ENCODE measurements at places on chromosomes 13 and 19. TPM values are rescaled to one million over a fixed set of nuclear protein-coding genes. Genes with fewer than 3 reads are reported as not detected.

The DNAJC3 gene
- total RNA-seq, result 36.8 TPM

The KLK13 gene
- not detected for total RNA-seq

The MBD3L2 gene
- total RNA-seq, result not detected

The CCNA1 gene
- not detected for total RNA-seq

The ACP7 gene
- total RNA-seq, result 0.45 TPM

The SBSN gene
- total RNA-seq, result not detected

The STXBP2 gene
- total RNA-seq, result 125 TPM

The UBA52 gene
- total RNA-seq, result 1,276 TPM

Measured in Caco-2 (cell line).